ENCODE measurements at places on chromosomes 2 and 18. TPM values are rescaled to one million over a fixed set of nuclear protein-coding genes. Genes with fewer than 3 reads are reported as not detected.
A peak's percentile ranks its signal among the peaks of the same experiment; 100 is the strongest.

SKOR2 gene
- polyA plus RNA-seq, result not detected

SLC4A3 gene
- 9.6 TPM for polyA plus RNA-seq

CHAC2 gene
- 2.7 TPM for polyA plus RNA-seq

MAP2 gene
- 5.4 TPM for polyA plus RNA-seq

DNA sequence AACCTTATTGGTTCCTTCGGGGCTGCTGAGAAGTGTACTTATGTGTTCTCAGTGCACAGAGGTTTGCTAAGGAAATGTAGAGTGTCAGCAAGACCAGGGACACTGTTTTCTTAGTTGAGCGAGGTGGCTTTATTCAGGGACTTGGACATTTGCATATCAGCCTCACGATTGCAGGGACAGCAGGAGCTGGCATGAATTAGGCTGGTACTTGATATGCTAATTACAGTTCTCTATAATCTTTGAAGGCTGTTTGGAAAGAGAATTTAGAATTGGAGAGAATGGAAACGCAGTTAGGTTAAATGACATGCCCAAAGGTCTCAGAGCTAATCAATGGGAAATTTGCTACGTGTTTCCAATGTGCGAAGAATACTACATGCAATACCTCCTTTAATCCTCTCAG, 18.7 kb upstream of the MTCL1 start:
- H3K36me3 ChIP-seq, result no peaks in the 10 kb centered on the region
- no peak overlapping the region for H3K4me3 ChIP-seq
- DNase-seq, result no peak
- H3K4me1 ChIP-seq, result peaks cover 7% of the 10 kb centered on the region
- H3K27me3 ChIP-seq, result no peaks in the 10 kb centered on the region

- H3K27ac ChIP-seq, result peak overlapping the region; percentile 80
- H3K4me3 ChIP-seq, result no peak overlapping the region
- peaks cover 57% of the 10 kb centered on the region for H3K4me1 ChIP-seq
- H3K36me3 ChIP-seq, result no peaks in the 10 kb centered on the region
Measured at GRCh38 chr2:1594373-1595171, 149.7 kb downstream of the PXDN start.

DNA sequence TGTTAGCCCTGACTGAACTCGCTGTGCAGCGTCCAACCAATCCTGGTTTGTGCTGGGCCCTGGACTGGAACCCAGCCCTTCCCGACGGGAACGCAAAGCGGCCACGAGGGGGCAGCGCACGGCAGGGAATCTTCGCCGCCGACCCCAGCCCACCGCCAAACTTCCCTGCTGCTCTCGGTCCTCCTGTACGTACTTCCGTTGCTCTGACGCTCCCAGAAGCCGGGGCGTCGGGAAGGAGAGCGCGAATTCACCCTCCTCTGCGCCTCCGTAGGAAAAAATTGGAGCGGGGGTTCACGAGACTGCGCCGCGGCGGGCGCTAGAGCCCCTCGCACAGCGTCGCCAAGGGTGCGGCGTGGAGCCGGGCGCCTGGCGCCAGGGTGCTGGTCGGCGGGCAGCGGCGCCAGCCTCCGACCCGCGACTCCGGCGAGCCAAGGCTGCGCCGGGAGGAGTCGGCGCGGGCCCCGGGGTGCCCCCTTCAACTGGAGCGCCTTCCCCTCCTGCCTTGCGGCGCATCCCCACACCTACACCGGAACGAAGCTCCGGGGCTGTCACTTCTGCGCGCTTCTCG, 873 bp upstream of the SH3RF3 start:
- peaks cover 14% of the 10 kb centered on the region for H3K4me1 ChIP-seq
- H3K36me3 ChIP-seq, result no peaks in the 10 kb centered on the region
- H3K4me3 ChIP-seq, result peak overlapping the region; percentile 57
- no peak overlapping the region for H3K27ac ChIP-seq

DNA sequence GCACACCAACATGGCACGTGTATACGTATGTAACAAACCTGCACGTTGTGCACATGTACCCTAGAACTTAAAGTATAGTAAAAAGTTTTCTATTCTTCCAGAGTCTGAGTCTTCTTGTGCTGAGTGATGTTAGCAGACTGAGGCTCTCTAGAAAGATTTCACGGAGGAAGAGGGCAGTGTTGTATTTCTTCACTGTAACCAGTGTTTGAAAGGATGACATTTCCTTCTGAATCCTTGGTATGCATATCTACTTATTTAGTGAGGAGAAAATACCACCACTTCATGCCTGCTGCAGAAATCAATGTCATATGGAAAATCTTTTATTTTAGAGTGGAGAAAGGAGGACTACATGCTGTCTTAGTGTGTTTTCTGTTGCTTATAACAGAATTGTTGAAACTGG, 357.1 kb downstream of the CCDC85A start:
- no peak for DNase-seq
- H3K4me3 ChIP-seq, result no peak overlapping the region
- H3K4me1 ChIP-seq, result no peaks in the 10 kb centered on the region
- no peaks in the 10 kb centered on the region for H3K36me3 ChIP-seq
- no peak overlapping the region for H3K27ac ChIP-seq
